ENCODE measurements at places on chromosomes 12 and 14. TPM values are rescaled to one million over a fixed set of nuclear protein-coding genes. Genes with fewer than 3 reads are reported as not detected.

Gene SLC48A1
- 10.3 TPM for total RNA-seq

- DNase-seq: peak; percentile 17
Measured at GRCh38 chr12:76757694-76758093, 6.2 kb upstream of the ZDHHC17 start.

DNA sequence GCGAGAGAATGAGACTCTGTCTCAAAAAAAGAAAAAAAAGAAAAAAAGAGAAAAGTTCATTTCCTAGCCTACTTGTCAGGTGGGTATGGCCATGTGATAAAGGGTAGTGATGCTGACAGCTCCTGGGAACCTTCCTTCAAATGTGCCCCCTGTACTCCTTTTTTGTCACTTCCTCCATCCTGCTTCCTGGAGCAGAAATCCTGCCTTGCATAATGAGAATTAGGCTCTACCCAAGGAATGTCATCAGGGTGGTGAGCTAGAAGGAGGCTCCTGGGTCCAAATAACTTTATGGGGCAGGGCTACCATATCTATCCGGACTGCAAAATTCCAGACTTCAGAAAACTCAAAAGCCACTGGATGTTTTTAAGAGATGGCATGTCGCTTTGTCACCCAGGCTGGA, 27.8 kb upstream of the FBXO34 start:
- no peak for DNase-seq

GRCh38 chr14:103806805-103807204, 40.6 kb downstream of the PPP1R13B start:
- DNase-seq: no peak

DNA sequence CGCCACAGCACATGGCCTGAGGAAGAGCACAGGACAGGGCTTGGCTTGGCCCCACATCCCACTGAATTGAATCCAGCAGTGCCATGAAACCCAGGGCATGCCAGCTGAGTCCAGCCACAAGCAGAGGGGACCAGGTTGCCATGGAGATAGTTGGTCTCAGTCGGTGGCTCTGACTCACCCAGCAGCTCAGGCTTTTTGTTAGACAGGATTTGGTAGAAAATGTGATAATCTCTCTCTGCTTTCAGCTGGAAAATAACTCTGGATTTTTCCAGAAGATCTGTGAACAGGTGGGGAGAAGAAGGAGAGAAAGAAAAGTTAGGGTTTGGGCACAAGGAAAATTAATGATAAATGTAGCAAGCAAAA, 4.8 kb downstream of the MYH7 start:
- DNase-seq: no peak

Gene ITGA7
- 0.79 TPM for total RNA-seq

- no peak for DNase-seq
Measured at GRCh38 chr14:77098529-77099353, 683 bp downstream of the CIPC start.

DNA sequence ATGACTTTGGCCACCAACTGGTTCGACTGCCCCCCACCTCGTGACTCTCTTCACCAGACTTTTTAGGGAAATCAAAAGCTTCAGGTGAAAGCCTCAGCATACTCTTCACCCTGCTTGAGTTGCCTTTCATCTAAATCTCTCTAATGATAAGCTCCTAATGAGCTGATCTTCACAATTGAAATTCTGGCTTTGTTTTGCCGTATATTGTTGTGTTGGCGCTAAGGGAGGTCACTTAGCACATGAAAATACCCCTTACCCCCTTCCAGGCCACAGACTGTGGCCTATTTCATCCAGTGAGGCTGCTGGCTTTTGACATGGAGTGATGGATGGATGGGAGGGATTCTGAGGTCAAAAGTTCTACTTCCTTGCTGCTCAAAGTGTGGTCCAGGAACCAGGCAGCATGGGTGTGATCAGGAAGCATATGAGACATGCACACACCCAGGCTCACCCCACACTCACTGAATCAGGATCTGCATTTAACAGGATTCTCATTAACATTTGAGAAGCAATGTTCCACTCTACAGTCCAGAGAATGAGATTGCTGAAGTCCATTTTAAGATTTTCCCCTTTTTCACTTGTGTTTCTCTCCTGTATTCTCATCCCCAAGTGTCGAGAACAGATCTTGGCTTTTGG, 131.4 kb downstream of the DACT1 start:
- DNase-seq: no peak

DNA sequence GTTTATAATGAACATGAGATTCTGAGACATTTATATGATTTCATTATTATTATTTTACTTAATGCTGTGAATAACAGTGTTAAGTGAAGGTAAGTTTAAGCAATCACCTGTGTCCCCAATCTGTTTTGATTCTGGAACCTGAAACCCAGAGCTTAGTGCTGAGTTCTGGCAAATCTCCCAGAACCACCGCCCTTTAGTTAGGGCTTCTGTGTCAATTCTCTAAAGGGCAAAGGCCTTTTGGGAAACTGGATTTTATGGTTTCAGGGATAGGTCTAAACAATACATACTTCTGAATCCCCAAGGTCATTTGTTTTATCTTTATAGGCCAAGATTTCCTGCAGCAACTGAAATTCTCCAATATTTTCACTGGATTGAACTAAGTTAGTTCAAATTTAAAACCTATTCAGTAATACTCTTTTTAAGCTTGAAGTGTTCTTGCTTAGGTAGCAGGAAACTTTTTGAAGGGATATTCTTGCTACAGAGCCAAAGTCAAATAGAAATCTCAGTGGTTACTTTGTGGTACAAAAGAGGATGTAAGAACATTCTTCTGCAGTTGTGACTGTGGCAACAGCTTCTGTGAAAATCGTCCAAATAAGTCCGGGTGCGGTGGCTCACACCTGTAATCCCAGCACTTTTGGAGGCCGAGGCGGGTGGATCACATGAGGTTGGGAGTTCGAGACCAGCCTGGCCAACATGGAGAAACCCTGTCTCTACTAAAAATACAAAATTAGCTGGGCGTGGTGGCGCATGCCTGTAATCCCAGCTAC, 10.0 kb upstream of the PKP2 start:
- DNase-seq: no peak

Data from bronchial epithelial cell (primary cell).